ENCODE measurements at places on chromosomes 13 and 19.
A peak's percentile ranks its signal among the peaks of the same experiment; 100 is the strongest.

- DNase-seq, result no peak
Observed at GRCh38 chr13:57704031-57704430, 72.5 kb downstream of the PCDH17 start.

- no peak for DNase-seq
Observed at GRCh38 chr19:51012661-51013190, 6.8 kb downstream of the KLK10 start.

GRCh38 chr13:39612023-39612637 is 9.1 kb upstream of the LHFPL6 start:
- DNase-seq, result no peak

DNA sequence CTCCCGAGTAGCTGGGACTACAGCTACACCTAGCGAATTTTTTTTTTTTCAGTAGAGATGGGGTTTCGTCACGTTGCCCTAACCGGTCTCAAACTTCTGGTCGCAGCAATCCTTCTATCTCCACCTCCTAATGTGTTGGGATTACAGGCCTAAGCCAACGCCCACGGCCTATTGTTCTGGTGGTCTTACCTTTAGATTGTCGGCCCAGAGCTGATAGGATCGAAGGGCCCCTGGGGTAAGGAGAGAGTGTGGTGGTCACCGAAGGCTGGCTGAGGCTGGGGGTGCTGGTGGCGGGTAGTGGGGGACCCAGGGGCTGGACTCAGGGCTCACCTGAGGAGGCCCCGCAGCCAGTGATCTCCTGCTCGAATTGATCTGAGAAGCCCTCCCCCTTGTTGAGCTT is 7.0 kb downstream of the CRB3 start:
- DNase-seq, result no peak

DNA sequence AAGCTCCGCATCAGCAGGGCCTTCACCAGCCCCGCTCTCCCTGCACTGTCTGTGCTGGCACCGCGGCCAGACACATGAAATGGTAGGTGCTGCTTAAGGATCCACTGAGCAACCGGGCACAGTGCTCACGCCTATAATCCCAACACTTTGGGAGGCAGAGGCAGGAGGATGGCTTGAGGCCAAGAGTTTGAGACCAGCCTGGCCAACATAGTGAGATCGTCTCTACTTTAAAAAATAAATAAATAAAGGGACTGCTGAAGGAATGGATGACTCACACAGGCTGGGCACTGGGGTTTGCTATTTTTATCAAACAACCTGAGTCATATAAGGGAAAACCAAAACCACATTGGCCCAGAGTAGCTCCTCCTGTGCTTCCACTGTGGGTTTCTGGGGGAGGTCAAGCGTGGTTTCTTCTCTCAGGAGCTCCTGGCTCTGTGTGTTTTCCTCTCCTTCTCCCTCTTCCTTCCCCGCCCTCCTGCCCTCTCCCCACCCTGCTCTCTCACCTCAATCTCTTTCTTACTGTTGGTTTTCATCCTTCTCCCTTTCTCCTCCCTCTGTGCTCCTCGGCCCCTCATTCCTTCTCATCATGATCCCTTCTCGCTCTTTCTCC is 21.3 kb downstream of the VRK3 start:
- peak; percentile 29 for DNase-seq

DNA sequence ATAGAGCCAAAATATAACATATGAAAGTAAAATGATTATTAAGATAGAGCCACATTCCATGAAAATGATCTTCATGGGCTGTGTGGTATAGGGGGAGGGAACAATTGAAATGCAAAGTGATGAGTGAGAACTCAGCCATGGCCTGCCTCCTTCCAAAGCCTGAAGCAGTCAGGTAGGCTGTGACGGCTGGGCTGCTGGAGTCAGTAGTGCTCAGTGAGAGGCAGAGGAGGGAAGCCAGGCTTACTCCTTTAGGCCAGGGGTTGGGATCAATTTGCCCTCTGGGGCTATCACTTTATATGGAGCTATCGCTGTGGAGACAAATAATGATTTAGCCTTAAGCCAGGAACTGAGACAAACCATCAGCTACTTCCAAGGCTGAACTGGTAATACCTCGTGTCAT is 654.9 kb downstream of the FGF9 start:
- no peak for DNase-seq

DNA sequence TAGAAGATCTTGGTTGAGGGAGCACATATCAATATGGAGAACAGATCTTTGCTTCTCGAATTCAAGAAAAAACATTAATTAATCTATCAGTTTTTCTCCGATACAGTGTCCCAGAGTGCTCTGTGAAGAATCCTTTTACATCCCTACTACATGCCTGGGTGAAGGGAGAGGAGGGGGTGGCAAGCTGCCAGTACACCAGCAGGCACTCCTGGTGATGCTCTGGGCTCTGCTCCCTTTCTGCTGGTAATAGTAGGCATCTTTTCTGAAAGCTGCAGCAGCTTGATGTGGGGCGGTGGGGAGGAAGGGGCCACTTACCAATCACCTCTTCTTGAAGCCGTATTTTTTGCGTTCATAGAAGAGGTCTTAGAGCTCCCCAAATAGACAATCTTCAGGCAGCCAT is 30.7 kb downstream of the PBX4 start:
- no peak for DNase-seq

DNA sequence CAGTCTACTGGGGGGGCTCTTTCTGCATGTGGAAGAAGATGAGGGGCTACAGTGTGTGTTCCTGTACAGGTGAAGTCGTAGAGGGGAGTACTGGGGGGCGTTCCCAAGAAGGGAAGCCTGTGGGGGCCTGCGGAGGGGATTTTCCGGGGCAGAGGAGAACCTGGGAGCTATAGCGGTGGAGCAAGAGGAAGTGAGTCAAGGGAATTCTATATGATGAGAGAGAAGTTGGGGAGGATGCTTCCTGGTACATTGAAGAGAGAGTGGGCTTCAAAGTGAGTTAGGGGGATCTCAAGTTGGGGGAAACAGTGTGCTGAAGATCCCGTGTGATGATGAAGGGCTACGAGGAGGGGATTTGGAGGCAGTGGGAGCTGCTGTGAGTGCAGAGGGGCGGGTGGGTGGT is 1.9 kb upstream of the CACNG8 start:
- DNase-seq, result no peak

GRCh38 chr13:27794921-27795717 is 2.8 kb downstream of the GSX1 start:
- DNase-seq, result no peak

DNA sequence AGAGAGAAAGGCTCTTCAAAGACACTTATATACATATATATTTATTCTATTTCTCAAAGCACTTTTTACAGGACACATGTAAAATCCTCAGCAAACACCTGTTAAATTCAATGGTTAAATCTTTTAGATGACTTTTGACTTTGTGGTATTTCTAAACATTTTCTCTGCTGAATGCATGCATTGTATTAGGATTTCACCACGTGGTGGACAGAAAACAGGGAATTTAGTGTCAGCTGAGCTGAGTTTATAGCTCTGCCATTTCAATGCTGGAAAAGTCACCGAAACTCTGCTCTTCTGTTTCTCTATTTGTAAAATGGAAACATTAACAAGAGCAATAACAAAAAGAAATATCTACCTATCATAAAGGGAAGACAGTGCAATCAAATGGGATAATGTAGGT is 375.6 kb downstream of the ENOX1 start:
- DNase-seq, result no peak

- DNase-seq, result no peak
Observed at GRCh38 chr13:52109116-52109670, 19.7 kb downstream of the NEK5 start.

- DNase-seq, result no peak
Observed at GRCh38 chr13:60970736-60971135, 444.9 kb downstream of the PCDH20 start.

Data from brain pericyte (primary cell).